Activated naive CD4-positive, alpha-beta T cell treated with anti-CD3 and anti-CD28 coated beads, Interleukin-2, amount 50 U/mL, for 16 hours (primary cell): ENCODE measurements at places on chromosomes 13 and 19.

- DNase-seq = no peak
Measured at GRCh38 chr19:47408156-47408938, 11.0 kb downstream of the MEIS3 start.

GRCh38 chr19:38728752-38729541, 15.3 kb downstream of the CAPN12 start:
- no peak for DNase-seq

DNA sequence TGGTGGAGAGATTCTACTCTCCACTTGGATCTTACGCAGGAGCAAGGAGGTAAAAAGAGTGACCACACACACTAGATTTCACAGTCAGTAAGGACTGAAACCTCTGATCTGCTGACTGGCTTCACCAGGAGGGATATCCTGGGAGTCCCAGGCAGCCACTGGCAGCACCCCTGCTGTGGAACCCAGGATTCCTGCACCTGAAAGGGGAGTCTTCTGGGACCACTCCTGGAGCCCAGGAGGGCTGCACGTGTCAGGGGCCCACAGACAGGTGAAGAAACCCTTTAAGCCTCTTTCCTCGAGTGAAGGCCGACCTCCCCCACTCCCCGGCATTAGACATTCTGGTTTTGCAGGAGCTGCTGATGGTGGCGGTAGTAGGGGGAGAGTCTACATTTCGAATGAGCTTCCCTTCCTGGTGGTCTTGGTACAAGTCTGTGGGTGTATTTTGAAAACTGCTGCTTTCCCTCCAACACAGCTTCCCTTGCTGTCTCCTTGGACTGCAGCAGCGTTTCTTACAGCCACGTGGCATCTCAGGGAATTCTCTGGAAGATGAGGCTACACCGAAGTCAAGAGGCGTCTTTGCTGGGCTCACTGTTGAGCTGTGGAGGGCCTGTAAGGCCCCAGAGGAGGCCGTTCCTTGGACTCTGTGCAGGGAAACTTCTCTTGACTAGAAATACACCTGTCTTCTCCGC, 62.6 kb downstream of the ALOX5AP start:
- no peak for DNase-seq

DNA sequence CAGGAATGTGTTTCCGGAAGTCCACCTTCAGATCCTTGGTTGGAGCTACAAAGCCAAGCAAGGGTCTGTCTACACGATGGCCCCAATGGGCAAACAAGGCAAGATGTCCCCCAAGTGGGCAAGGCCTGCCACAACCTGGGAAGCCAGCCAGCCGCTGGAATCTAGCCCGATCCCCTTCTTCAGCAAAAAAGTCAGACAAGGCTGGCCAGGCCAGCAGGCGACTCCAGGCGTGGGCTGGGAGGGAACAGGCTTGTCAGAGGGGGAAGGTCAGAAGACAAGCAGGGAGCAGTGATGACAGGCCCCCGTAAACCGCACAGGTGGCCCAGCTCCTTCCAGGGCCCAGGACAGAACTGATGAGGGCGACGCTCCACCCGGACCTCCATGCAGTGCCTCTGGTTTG, 69.7 kb upstream of the WASF3 start:
- DNase-seq = no peak

DNA sequence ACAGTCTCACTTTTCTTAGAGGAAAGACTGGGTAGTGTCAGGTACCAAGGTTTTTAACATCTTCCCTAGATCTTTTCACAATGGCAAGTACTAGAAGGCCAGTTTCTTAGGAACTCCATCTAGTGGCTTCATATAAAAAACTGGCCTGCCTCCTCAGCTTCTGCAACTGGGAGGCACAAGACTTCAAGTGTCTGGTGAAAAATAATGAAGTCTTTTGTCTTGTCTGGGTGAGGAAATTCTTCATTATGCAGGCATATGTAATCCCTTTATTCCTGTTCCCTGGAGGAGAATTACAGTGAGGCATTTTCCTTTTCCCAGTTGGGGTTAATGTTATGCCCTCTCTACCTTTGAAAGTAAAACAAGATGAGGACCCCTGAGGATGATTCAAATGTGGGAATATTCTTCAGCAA, 300.5 kb downstream of the NALCN start:
- no peak for DNase-seq

- no peak for DNase-seq
Measured at GRCh38 chr13:35470671-35471661, 5.5 kb downstream of the MAB21L1 start.

- DNase-seq = no peak
Measured at GRCh38 chr13:48923376-48923775, 52.3 kb upstream of the FNDC3A start.

GRCh38 chr19:13211426-13212308, 61.5 kb downstream of the IER2 start:
- no peak for DNase-seq

GRCh38 chr19:5738423-5738822, 18.0 kb downstream of the CATSPERD start:
- DNase-seq = no peak

- no peak for DNase-seq
Measured at GRCh38 chr13:22107549-22107948, 436.7 kb downstream of the FGF9 start.

- no peak for DNase-seq
Measured at GRCh38 chr13:77019756-77020155, 7.2 kb downstream of the FBXL3 start.

GRCh38 chr19:35023428-35023827, 6.8 kb upstream of the SCN1B start:
- DNase-seq = no peak

DNA sequence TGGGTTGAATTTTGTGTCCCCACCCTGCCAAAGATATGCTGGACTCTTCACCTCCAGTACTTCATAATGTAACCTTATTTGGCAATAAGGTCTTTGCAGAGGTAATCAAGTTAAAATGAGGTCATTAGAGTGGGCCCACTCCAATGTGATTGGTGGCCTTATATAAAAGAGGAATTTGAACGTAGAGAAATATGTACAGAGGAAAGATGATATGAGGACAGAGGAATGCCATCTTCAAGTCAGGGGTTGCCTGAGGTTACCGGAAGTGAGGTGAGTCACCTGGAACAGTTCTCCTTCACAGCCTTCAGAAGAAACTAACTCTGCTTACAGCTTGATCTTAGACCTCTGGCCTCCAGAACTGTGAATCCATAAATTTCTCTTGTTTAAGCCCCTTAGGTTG, 69.9 kb downstream of the GPC5 start:
- DNase-seq = no peak

DNA sequence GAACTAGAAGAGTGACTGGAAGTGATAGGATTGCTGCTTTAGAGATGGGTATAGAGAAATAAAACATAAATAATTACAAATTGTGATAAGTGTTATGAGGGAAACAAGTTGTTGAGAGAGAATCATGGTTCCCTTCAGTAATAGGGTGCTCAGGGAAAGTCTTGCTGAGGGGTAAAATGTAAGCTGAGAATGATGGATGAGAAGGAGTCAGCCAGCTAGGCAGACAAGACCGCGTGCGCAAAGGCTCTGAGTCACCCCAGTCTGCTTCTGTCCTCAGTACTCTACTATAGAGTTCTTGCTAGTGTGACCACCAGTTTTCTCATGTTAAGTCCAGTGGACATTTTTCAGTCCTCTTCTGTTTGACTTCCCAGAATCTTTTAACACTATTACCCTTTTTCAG, 39.5 kb downstream of the PCCA start:
- DNase-seq = no peak

DNA sequence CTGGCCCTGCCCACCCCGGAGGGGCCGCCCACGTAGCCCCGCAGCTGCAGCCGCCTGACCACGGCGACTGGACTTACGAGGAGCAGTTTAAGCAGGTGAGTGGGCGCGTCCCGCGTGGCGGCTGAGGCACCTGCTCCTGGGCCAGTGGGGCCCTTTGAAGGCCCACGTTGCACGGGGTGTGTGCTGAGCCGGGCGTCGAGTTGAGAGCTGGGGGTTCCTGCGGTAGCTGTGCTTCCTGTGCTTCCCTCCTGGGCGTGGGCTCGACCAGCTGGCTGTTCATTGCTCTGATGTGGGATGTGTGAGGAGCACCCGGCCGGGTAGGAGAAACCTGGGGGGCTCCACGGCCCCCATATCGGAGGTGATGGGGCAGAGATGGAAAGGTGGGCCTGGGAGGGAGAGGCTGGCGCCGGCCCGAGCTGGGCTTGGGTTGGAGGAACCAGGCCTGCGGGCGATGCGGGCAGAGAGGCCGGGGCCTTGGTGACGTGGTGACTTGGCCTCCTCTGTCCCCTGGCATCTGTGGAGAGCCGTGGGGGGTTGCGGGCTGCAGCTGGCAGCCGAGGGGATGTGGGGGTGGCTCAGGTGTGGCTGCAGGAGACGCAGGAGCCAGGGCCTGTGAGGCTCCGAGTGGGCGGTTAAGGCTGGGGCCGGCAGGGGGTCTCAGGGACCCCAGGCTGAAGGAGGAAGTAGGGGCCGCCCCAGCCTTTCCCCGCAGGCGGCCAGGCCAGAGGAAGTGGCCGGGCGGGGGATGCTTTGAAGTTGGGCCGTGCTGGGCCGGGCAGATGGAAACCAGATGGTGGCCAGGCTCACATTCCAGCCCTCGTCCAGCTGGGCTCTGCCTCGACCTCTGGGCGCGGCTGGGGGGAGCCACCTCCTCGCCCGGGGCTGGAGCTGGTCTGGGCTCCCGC, 7.1 kb downstream of the ARID3A start:
- peak; percentile 40 for DNase-seq

- DNase-seq = no peak
Measured at GRCh38 chr19:51294211-51294976, 17.1 kb upstream of the IGLON5 start.

- DNase-seq = no peak
Measured at GRCh38 chr13:37139356-37139755, 33.9 kb upstream of the CSNK1A1L start.

GRCh38 chr13:21625366-21625765, 21.4 kb upstream of the MICU2 start:
- DNase-seq = no peak

GRCh38 chr13:110361365-110361911, 54.4 kb downstream of the COL4A2 start:
- no peak for DNase-seq

DNA sequence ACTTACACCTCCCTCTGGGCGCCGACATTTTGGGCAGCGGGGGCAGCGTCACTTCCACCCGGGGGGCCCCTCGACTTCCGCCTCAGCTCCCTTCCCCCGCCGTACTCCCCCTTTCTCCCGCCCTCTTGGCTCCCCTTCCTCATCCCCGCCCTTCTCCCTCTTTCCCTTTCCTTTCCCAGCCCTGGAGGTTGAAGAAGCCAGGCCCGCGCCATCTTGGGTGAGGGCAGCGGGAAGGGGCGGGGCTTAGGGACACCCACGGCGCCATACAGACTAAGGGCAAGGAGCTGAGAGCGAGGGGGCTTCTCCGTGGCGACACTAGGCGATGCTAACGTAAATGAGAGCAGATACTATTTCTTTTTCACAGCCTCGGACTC, at the start of gene FIZ1:
FIZ1 (minus strand) TSS at position 50 of the 374 bp plus-strand sequence. CDS start 1,652 bp downstream, outside the sequence.
- DNase-seq = peak; percentile 96

DNA sequence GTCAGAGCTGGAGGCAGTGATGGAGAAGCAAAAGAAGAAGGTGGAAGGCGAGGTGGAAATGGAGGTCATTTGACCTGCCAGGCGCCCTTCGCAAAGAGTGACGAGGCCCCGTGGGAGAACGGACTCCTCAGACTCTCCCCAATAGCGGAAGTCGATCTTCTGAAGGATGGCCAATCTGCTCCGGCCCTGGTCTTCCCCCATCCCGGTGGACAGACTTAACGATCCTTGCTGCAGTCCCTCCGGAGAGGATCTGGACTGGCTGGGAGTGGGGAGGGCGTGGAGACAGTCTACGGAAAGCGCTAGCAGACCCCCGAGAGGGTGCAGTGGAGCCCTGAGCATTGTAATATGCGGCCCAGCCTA, 11.9 kb downstream of the EPS8L1 start:
- no peak for DNase-seq

- DNase-seq = no peak
Measured at GRCh38 chr19:31152906-31153305, 196.3 kb downstream of the TSHZ3 start.

- no peak for DNase-seq
Measured at GRCh38 chr19:57850553-57851017, 926 bp downstream of the ZNF587 start.

DNA sequence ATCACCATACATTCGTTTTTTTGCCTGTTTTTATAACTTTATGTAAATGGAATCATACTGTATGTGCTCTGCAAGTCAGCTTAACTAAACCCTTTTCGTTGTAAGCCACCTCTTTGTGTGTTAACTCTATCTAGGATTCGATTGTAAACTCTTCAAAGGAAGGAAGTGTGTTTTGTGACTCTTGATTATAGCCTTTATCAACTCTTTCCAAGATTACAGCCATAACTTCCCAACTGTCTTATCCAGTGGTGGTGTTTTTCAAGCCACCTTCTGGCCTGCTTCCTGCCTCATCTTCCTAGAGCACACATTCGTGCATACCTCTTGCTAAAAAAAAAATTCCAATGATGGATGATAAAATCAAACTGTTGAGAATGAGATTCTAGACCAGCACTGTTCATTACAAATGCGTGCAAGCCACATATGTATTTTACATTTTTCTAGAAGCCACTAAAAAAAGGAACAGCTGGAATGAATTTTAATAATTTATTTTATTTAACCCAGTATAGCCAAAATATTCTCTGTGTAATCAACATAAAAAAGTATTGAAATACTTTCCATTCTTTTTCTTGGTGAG, 12.0 kb upstream of the FBXL3 start:
- DNase-seq = no peak

DNA sequence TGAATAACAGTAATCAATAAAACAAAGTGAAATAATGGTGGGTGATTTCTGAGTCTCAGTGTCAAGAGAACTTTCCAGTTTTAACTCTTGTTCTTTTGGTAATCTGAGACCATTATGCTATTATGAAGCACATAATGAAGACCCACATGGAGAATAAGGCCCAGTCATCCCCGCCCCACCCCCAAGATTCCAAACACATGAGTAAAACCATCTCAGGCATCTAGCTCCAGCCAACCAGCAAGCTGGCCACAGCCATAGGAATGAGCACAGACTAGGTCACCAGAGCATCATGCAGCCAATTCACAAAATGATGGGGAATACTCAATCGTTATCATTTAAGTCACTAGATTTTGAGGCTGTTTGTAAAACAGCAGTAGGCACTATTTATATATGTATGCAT, 1769.0 kb upstream of the PCDH20 start:
- DNase-seq = no peak
